Peyer's patch (tissue), 4 donors: ENCODE measurements at places on chromosomes 12 and 14. TPM values are rescaled to one million over a fixed set of nuclear protein-coding genes. Genes with fewer than 3 reads are reported as not detected.

- DNase-seq: no peak
Observed at GRCh38 chr14:56803816-56804535, 6.3 kb downstream of the OTX2 start.

DNA sequence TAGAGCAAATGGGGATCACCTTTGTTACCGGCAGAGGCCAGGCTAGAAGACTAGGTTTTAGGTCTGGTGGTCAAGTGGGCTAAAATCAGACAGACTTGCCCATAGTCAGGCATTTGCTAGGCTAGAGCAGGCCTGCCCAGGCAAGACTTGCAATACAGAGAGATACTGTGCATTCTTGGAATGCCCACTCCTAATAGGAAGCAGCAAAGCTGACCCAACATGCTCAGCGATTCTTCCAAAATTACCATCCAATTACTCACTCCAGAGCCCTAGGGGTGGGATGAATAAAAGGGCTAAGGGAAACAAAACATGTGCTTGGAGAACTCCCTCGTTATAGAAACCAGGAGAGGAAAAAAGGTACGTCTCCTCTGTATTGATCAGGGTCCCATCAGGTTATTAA is 187.8 kb upstream of the AMIGO2 start:
- no peak for DNase-seq

GRCh38 chr14:104624939-104625338 is 20.4 kb upstream of the TMEM179 start:
- no peak for DNase-seq

DNA sequence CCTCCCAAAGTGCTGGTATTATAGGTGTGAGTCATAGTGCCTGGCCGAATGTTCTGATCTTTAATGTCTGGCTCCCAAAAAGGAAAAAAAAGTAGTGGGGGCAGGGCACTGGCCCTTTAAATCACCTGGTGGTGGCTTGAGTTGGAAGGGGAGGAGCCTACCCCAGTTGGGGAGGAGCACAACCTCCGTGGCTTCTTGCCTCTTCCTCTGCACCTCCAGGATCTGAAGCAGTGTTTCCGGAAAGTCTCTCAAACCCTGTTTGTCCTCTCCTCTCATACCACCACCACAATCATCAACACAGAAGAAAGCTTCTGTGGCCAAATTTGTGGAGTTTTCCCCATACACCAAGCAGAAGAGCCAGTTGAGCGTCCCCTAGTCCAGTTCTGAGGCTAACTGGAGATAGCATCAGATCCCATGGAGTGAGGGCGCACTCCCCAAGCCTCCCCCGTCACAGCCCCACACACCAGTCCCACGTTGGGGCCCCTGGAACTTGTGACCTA is 24.3 kb upstream of the RCOR1 start:
- DNase-seq: peak; percentile 81

DNA sequence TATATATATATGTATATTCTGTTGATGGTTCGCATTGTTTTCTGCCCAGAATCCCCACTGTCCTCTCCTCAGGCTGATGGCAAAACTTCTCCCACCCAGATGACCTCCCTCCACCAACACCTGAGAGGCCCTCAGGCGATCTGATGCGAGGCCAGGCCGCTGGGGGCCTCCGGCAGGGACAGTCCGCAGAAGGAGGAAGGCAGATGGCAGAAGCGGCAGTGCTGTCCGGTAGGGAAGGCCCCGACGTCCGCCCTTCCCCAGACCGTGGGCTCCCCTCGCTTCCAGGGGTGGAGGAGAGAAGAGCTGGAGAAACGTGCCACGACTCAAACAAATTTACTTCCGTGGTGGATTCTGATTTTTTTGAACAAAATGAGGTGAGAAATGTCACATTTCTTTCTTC is 178.3 kb upstream of the RGS6 start:
- no peak for DNase-seq

RPGRIP1 gene
- 3.3 TPM for total RNA-seq
